Esophagus squamous epithelium (tissue), 5 donors: ENCODE measurements at places on chromosomes 4 and X. TPM values are rescaled to one million over a fixed set of nuclear protein-coding genes. Genes with fewer than 3 reads are reported as not detected.
A peak's percentile ranks its signal among the peaks of the same experiment; 100 is the strongest.

SYTL4 gene
- 14.9 TPM for total RNA-seq

- DNase-seq, result no peak
Measured at GRCh38 chr4:33062155-33062806, 2342.1 kb downstream of the PCDH7 start.

DNA sequence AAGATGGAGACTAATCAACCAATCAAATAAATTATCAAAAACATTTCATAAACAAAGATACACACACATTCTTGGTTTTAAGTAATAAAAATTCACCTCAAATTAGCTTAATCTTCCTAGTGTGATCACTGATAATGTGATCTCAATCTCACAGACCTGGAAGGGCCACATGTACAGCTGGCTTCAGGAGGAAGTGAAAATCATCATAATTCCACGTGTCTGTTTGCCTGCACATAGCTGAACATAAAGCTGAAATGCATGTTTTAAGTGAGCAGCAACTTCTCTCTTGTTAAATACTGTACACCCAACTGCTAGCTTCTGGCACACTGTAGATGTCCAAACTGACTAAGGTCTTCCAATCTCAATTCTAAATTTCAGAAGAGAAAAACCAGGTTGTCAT, 53.8 kb downstream of the ARHGAP6 start:
- no peak for DNase-seq

OR13H1 gene
- not detected for total RNA-seq

GRCh38 chrX:55731826-55732225, 14.3 kb downstream of the RRAGB start:
- DNase-seq, result no peak

GRCh38 chrX:15816438-15816809, 26.1 kb downstream of the ZRSR2 start:
- DNase-seq, result no peak

GRCh38 chrX:84709987-84710386, 207.7 kb upstream of the HDX start:
- no peak for DNase-seq

PABPC4L gene
- 0.44 TPM for total RNA-seq

SNCA gene
- total RNA-seq, result 16.3 TPM

GRCh38 chrX:101658661-101659491, 774 bp downstream of the ARMCX2 start:
- peak; percentile 1 for DNase-seq

CDX4 gene
- total RNA-seq, result not detected

- no peak for DNase-seq
Measured at GRCh38 chrX:150871341-150871811, 27.1 kb downstream of the CD99L2 start.

- DNase-seq, result no peak
Measured at GRCh38 chrX:40542972-40543371, 37.8 kb upstream of the ATP6AP2 start.

DNA sequence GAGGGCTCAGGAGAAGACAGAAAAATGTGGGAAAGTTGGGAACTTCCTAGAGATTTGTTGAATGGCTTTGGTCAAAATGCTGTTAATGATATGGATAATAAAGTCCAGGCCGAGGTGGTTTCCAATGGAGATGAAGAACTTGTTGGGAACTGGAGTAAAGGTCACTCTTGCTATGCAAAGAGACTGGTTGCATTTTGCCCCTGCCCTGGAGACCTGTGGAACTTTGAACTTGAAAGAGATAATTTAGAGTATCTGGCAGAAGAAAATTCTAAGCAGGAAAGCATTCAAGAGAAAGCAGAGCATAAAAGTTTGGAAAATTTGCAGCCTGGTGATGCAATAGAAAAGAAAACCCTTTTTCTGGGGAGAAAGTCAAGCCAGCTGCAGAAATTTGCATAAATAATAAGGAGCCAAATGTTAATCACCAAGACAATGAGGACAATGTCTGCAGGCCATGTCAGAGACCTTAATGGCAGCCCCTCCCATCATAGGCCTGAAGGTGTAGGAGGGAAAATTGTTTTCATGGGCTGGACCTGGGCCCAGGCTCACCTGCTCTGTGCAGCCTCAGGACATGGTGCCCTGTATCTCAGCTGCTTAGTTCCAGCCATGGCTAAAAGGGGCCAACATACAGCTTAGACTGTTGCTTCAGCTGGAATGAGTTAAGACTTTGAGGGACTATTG, 203.8 kb downstream of the RELL1 start:
- DNase-seq, result no peak

GRCh38 chrX:72312311-72312940, 6.7 kb upstream of the CITED1 start:
- no peak for DNase-seq

DNA sequence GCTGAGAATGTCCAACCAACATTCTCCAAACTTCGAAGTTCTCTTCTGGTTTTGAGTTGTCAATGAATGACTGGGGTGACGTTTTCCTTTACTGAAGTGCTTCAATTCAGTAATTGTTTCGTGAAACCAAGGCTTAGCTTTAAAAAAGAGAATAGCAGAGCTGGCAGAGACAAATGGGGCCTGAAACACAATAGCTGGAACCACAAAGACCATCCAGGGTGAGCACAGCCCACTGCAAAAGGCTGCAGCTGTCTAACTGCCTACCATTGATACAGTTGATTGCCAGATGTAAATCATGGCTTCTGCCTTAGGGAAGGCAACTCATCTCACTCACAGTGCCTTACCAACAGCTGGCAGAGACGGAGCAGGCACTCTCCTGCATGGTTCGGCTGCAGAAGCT, 78.7 kb upstream of the ZNF518B start:
- DNase-seq, result no peak
